ENCODE measurements at places on chromosomes 2 and 18.

- no peak overlapping the region for H3K4me3 ChIP-seq
- H3K27me3 ChIP-seq, result no peaks in the 10 kb centered on the region
- no peak for DNase-seq
- no peak overlapping the region for H3K27ac ChIP-seq
These were observed 40.5 kb upstream of the AP1S3 start for GRCh38 chr2:223877721-223878410.

GRCh38 chr2:112154246-112155117 lies 16.3 kb downstream of the FBLN7 start:
- peak overlapping the region; percentile 92 for H3K27ac ChIP-seq
- H3K4me3 ChIP-seq, result peak overlapping the region; percentile 86
- H3K4me1 ChIP-seq, result peaks cover 28% of the 10 kb centered on the region
- H3K36me3 ChIP-seq, result no peaks in the 10 kb centered on the region
- no peaks in the 10 kb centered on the region for H3K27me3 ChIP-seq

DNA sequence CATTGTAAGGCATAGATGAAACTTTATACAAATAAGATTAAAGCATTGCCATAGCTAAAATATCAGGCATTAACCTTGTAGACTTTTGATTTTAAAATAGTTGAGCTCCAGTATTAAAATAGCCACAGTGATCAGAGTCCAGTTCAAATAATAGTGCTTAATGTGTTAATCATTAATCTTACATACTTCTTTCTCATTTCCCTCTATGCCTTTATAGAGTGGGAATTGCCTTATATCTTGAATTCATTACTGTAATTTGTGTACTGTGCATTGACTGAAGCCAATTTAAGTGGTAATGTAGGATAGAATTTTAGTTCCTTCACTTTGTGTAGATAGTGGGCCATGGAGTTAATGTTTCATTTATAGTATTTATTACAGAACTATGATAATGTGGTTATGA lies 549.2 kb upstream of the VWC2L start:
- no peaks in the 10 kb centered on the region for H3K27me3 ChIP-seq
- no peak overlapping the region for H3K27ac ChIP-seq
- no peaks in the 10 kb centered on the region for H3K4me1 ChIP-seq

DNA sequence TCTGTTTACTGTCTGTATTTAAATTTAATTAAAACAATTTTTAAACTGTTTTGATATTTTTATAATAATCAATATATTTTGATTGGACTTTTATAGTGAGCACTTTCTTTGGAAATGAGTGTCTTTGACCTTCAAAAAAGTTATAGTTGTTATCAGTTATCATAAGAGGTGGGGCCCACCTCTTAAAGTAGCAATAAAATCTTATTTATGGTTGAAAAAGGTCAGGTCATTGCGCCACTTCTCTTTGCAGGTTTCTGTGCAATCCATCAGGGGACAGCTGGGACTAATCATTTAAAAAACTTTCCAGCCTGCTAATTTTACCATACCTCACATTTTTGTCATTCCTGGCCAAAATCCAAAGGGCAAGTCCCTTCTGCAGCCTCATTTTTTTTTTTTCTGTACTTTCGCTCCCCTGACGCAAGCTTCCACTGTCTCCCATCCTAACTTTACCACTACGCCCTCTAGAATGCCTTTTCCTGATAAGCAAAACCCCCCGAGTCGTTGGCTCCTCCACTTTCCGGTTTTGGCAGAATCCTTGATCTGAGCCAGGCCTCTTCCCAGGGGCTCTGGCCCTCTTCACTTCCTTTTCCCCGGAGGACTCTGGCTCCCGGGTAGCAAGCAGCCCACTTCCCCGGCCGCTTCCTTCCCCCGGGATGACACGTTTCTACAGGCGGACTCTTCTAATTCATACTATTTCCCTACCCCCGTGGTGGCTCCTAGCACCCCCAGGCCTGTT lies 1.1 kb upstream of the SEH1L start:
- peak overlapping the region; percentile 96 for H3K27ac ChIP-seq
- no peaks in the 10 kb centered on the region for H3K36me3 ChIP-seq

DNA sequence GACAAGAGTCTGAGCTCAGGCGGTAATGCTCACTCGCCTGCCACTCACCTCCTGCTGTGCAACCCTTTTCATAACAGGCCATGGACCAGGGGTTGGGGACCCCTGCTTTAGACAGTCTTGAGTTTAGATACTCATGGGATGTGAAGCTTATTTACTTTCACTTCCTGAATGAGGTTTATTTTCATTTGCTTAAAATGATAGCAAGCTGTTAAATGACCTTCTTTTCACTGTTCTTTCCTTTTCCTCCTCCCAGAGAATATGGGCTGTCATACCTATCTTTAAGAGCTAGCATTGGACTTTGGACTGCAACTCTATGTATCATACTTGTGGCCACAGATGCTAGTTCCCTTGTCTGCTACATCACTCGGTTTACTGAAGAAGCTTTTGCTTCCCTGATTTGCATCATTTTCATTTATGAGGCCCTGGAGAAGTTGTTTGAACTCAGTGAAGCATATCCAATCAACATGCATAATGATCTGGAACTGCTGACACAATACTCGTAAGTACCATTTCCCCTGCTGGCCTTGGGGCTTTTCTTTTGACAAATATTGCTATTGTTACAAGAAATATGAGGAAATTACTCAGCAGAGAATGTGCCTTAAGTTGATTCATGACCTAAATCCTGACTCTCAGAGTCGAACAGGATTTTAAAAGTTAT lies 168.5 kb downstream of the DPP4 start:
- no peaks in the 10 kb centered on the region for H3K27me3 ChIP-seq
- no peak for DNase-seq
- H3K36me3 ChIP-seq, result no peaks in the 10 kb centered on the region
- no peak overlapping the region for H3K4me3 ChIP-seq

GRCh38 chr2:225177098-225177497 lies 134.8 kb upstream of the DOCK10 start:
- H3K36me3 ChIP-seq, result no peaks in the 10 kb centered on the region
- H3K4me3 ChIP-seq, result no peak overlapping the region
- no peaks in the 10 kb centered on the region for H3K4me1 ChIP-seq

- H3K27me3 ChIP-seq, result peaks cover 12% of the 10 kb centered on the region
- no peak overlapping the region for H3K27ac ChIP-seq
- H3K4me3 ChIP-seq, result no peak overlapping the region
- DNase-seq, result no peak
These were observed 9.0 kb downstream of the CYBRD1 start for GRCh38 chr2:171531291-171531690.

- H3K4me1 ChIP-seq, result peaks cover 37% of the 10 kb centered on the region
- no peak overlapping the region for H3K4me3 ChIP-seq
- no peaks in the 10 kb centered on the region for H3K36me3 ChIP-seq
- no peak for DNase-seq
- H3K27me3 ChIP-seq, result peaks cover 2% of the 10 kb centered on the region
These were observed 178.0 kb downstream of the ICOS start for GRCh38 chr2:204114295-204115136.

DNA sequence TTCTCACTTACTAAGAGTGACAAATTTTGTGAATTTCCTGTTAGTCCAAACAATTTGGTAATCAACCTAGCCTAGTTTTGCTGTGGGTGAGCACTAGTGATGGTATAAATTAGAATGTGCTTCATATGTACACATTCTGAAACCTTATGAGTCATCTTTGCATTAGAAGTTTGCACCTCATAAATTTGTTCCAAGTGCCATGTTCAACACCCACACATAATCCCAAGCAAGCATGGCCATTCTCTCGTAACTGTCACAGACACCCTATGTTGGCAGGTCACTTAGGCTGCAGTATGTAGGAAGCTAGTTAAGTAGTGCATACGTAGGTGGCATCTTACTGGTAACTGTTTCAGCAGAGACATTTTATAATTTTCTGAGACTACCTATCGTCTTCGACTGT lies 46.9 kb downstream of the NAB1 start:
- no peak overlapping the region for H3K27ac ChIP-seq
- no peak overlapping the region for H3K4me3 ChIP-seq
- H3K4me1 ChIP-seq, result peaks cover 2% of the 10 kb centered on the region
- no peak for DNase-seq
- no peaks in the 10 kb centered on the region for H3K27me3 ChIP-seq

DNA sequence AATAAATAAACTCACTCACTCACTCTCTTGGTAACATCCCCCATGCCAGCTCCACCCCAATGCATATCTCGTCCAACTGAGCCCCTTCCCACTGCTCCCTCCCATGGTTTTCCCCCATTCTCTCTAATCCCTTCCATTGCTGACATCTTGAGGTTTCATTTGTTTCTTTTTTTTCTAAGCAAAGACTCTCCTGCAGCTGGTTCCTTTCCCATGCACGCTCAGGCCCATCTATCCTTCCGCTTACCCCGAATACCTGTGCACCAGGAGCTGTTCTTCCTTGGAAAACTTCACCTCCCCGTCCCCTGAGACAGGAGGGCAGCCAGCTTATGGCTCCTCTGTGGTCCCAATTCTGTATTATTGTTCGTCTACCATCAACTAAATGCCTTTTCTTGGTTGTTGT lies 41.7 kb upstream of the IGFBP2 start:
- H3K4me1 ChIP-seq, result no peaks in the 10 kb centered on the region
- H3K36me3 ChIP-seq, result no peaks in the 10 kb centered on the region
- no peak for DNase-seq
- peaks cover 3% of the 10 kb centered on the region for H3K27me3 ChIP-seq
- no peak overlapping the region for H3K4me3 ChIP-seq

- H3K4me1 ChIP-seq, result no peaks in the 10 kb centered on the region
- H3K27me3 ChIP-seq, result peaks cover 14% of the 10 kb centered on the region
- no peak overlapping the region for H3K27ac ChIP-seq
- no peak overlapping the region for H3K4me3 ChIP-seq
- no peak for DNase-seq
- no peaks in the 10 kb centered on the region for H3K36me3 ChIP-seq
These were observed 74.5 kb downstream of the TWIST2 start for GRCh38 chr2:238922435-238922834.

DNA sequence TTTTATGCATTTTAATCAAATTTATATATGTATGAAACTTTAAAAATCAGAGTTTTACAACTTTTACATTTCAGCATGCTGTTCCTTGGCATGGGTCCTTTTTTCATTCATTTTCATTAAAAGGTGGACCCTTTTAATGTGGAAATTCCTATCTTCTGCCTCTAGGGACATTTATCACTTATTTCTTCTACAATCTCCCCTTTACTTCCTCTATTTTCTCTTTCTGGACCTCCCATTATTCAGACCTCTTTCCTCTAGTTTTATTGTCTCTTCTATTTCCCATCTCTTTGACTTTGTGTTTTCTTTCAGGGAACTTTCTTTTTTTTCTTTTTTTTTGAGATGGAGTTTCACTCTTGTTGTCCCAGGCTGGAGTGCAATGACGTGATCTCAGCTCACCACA lies 5.7 kb downstream of the PROC start:
- H3K36me3 ChIP-seq, result peaks cover 5% of the 10 kb centered on the region
- H3K27ac ChIP-seq, result no peak overlapping the region
- H3K4me1 ChIP-seq, result peaks cover 10% of the 10 kb centered on the region
- no peak for DNase-seq
- H3K4me3 ChIP-seq, result no peak overlapping the region

DNA sequence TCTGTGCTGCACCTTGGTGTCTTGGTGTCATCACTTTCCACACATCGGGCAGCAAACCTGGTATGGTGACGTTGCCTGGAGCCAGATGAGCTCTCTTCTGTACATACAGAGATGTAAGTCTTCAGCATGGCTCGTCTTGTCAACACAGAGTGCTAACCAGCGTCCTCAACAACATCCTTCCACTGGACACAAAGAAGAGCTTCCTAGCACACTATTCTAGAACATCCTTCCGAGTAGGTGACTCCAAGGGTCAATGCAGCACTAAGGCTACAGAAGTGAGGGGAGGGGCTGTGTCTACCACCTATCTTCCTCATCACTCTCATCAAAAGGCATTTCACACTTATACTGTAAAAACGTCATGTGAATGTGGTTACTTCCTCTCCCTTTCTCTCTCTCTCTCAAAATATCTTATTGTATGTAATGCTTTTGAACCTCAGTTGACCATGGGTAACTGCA lies 108.1 kb upstream of the SLC1A4 start:
- peaks cover 2% of the 10 kb centered on the region for H3K27me3 ChIP-seq
- peaks cover 8% of the 10 kb centered on the region for H3K4me1 ChIP-seq
- peak overlapping the region; percentile 2 for H3K4me3 ChIP-seq

- no peaks in the 10 kb centered on the region for H3K36me3 ChIP-seq
- H3K27me3 ChIP-seq, result peaks cover 17% of the 10 kb centered on the region
- no peak for DNase-seq
- no peak overlapping the region for H3K4me3 ChIP-seq
These were observed 316.0 kb upstream of the MEX3C start for GRCh38 chr18:51513517-51513916.

- H3K4me3 ChIP-seq, result no peak overlapping the region
- H3K36me3 ChIP-seq, result peaks cover 9% of the 10 kb centered on the region
- H3K27me3 ChIP-seq, result no peaks in the 10 kb centered on the region
- H3K27ac ChIP-seq, result no peak overlapping the region
- H3K4me1 ChIP-seq, result peaks cover 8% of the 10 kb centered on the region
These were observed 1.6 kb downstream of the MAP4K4 start for GRCh38 chr2:101698844-101699754.

DNA sequence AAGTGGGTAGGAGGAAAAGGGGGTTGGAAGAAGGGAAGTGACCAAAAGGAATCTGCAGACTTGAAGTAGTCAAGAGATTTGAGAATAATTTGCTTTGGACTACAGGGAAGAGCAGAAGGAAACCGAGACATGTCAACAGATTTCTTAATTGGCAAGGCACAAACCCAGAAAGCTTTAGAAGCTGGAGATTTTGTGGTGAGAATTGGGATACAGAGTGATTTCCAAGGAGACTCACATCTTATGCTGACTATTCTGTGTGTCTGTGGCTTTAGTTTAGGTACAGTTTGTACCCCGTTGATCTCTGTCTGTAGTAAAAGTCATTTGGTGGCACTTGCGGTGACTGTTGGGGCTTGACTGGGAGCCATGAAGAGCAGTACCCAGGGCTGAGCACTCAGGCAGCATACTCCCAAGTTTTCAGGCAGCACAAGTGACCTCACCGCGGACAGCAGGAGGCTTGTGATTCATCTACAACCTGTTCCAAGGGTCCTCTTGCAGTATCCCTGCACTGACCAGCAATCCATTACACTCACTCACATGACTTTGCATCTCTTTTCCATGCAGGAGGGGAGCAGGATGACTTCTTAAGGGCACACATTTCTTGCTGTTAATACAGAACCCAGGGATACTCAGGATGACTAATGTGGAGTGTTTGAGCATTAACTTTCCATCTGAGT lies 97.1 kb upstream of the TNP1 start:
- H3K27me3 ChIP-seq, result peaks cover 3% of the 10 kb centered on the region
- H3K36me3 ChIP-seq, result no peaks in the 10 kb centered on the region
- H3K27ac ChIP-seq, result no peak overlapping the region
- no peak overlapping the region for H3K4me3 ChIP-seq

DNA sequence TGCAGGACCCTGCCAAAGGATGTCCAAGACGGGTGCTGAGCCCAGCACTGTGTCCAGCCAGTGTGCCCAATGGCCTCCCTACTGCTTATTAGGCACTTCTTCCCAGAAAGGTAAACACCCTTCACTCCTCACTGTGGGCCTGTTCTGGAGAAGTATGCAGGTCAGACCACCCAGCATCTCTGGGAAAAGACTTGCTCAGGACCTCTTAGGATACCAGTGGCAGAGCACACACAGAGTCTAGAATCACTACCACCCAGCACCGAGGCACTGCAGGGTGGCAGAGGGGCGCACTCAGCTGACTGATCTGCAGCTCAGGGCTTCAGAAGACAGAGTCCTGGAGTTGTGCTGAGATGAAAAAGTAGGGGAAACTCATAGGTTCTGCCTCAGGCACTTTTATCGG lies 25.8 kb downstream of the XDH start:
- no peak for DNase-seq
- no peaks in the 10 kb centered on the region for H3K36me3 ChIP-seq
- H3K4me1 ChIP-seq, result peaks cover 3% of the 10 kb centered on the region

- H3K27me3 ChIP-seq, result peaks cover 2% of the 10 kb centered on the region
- H3K4me3 ChIP-seq, result peak overlapping the region; percentile 26
- H3K36me3 ChIP-seq, result no peaks in the 10 kb centered on the region
- no peak overlapping the region for H3K27ac ChIP-seq
These were observed 389.7 kb downstream of the TXNL1 start for GRCh38 chr18:56248610-56249235.
